Smooth muscle cell of the brain vasculature (primary cell): ENCODE measurements at places on chromosomes 6 and 20.

DNA sequence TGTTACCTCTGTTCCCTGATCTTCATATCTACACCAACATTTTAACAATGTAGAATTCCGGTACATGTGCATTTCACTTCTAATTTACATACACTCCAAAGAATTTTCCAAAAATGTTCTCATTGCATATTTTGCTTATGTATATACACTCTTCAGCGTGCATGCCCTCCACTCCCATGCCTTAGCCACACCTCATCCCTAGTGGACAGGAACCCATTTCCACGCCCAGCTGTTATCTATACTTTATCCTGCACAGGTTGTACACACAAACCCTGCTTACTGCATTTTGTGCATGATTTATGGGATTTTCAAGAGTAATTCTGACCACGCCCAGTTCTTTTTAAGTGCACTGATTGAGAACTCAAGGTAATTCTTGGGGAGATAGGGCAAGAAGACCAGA, 102.4 kb downstream of the TFAP2C start:
- no peak for DNase-seq

- DNase-seq: peak; percentile 36
These were observed 12.4 kb upstream of the ZSCAN9 start for GRCh38 chr6:28212510-28213212.

DNA sequence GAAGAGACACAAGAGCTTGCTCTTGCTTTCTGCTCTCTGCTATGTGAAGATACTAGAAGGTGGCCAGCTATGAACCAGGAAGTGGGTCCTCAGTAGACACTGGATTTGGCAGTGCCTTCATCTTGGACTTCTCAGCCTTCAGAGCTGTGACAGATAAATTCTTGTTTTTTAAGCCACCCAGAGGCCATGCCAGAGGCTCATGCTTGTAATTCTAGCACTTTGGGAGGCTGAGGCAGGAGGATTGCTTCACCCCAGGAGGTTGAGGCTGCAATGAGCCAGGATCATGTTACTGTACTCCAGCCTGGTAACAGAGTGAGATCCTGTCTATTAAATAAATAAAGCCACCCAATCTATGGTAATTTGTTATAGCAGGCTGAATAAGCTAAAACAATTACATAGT, 185.5 kb upstream of the SALL4 start:
- no peak for DNase-seq

- no peak for DNase-seq
These were observed 588.9 kb downstream of the RNF144B start for GRCh38 chr6:18976091-18976490.

- no peak for DNase-seq
These were observed 85.4 kb upstream of the MYLIP start for GRCh38 chr6:16043171-16044135.
